ENCODE measurements at places on chromosomes 6 and 20.

DNA sequence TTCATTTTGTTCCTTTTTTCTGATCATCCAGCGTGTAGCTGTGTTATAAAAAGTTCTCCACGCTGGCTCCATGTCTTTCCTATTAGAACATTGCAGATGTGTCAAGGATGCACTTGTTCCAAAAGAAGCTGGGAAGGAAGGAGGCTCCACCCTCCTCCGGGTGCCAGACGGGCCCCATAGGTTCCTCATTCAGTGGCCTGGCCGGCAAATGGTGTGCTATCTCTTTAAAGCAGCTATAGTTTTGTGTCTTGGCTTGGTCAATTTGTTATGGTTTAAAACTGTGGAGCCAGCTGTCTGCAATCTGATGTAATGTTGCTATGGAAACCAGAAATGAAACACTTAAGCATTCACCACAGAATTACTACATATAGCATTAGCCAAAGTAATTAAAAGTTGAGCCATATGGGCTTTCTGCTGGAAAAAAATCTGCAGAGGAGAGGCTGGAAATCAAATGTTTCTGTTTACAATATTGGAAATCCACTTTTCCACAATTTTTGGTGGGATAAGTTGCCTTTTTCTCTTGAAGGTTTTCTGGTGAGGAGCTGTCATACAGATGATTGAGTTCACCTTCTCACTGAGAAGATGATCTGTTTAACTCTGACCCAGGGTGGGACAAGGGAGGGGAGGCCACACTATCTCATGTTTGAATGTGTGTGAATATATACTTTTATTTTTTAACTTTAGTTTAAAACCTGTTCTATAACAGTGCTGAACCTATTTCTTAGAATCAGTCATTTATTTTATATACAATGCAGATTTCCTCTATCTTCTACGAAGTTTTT, 167.4 kb downstream of the SASH1 start:
- peak; percentile 17 for DNase-seq

- peak; percentile 9 for DNase-seq
Observed at GRCh38 chr20:35005463-35005961, 49.8 kb downstream of the MYH7B start.

DNA sequence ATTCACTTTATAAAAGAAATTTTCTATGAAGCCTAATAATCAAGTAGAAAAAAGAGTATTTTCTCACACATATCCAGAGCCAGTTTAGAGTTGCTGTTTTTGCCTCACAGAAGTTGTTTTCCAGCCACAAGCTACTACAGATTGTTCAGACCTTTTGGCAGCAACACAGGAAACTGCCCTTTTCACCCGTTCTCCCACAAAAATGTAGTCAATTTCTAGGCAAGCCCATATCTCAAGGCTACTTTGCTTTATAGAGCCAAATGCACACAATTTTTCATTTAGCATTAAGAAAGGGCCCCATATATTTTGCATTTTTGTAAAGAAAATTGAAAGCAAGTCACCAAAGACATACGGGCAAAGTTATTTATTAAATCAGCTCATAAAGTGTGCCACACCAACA, 49.5 kb downstream of the EPB41L2 start:
- no peak for DNase-seq

- DNase-seq, result no peak
Observed at GRCh38 chr20:38178581-38178980, 13.5 kb upstream of the TGM2 start.

DNA sequence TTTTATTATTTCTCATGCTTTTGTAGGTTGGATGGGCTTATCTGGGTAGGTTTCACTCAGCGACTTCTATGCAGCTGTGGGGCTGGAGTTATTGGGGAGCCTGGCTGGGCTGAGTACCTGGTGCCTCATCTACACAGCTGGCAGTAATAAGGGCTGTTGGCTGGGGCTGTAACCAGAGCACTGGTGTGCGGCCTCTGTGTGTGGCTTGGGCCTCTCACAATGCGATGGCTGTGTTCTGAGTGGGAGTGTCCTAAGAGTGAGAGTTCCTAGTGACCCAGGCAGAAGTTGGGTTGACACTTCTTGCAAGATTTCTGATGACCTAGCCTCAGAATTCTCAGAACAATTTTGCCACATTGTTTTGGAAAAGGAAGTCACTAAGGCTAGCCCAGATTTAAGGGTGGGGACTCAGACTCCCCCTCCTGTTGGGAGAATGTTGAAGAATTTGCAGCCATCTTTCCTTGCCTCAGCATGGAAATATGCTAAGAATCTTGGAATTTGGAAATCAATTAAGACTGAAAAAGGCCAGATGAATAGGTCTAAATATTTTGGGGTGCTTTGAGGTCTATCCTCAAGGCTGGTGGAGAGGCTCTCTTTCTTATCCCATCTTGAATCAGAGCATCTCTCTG, 158.8 kb downstream of the SCP2D1 start:
- DNase-seq, result no peak

DNA sequence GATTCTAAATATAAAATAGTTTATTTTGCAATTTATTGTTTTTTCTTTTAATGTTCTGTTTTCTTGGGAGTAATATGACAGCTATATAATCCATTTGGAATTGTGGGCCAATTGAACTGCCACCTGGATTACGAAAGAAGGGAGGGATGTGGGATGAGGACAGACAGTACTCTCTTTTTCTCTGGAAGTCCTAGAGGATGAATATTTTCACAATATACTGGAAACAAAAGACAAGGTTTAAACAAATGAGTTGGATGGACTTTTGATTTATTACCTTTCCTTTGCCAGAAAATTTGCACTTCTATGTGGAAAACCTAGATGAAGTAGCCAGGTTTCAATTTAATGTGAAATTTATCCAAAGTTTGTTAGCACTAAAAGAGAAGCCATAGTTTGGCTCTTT, 325.5 kb upstream of the IMPG1 start:
- no peak for DNase-seq

DNA sequence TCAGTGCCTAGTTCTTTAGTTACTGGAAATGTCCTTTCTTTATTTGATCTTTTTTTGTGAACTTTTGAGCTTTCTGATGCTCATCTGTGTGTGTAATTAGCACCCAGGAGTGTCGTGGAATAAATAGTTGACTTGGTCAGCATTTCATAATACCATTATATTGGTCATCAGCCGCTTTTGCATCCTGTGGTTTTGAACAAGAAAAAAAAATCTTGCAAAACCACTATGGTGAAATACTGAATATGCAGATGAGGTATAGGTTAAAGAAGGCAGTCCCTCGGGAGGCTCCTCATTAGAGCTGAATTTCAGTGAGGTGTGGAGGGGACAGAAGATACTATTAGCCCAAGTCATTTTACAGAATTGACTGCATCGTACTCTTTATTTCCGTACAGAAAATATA, 90.1 kb downstream of the FOXO3 start:
- DNase-seq, result no peak
